ENCODE measurements at places on chromosomes 7 and 10.

DNA sequence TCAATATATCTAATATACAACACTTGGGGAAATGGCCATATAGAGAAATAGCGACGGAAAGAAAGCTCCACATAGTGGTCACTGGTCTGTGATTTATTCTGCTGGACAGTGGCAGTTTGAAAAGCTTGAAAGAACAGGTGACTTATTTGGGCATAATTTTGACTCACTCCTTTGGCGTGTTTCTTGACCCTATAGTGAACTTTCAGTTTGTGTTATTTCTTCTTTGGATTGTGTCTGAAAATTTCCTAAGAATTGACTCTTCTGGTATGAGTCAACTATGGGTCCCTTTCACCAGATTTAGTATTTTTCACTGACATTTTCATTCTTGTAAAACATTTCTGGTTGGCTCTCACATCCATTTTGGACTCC, 25.8 kb upstream of the IMMP2L start:
- no peak for DNase-seq

GRCh38 chr10:97059006-97059871, 126.5 kb downstream of the SLIT1 start:
- no peak for DNase-seq

DNA sequence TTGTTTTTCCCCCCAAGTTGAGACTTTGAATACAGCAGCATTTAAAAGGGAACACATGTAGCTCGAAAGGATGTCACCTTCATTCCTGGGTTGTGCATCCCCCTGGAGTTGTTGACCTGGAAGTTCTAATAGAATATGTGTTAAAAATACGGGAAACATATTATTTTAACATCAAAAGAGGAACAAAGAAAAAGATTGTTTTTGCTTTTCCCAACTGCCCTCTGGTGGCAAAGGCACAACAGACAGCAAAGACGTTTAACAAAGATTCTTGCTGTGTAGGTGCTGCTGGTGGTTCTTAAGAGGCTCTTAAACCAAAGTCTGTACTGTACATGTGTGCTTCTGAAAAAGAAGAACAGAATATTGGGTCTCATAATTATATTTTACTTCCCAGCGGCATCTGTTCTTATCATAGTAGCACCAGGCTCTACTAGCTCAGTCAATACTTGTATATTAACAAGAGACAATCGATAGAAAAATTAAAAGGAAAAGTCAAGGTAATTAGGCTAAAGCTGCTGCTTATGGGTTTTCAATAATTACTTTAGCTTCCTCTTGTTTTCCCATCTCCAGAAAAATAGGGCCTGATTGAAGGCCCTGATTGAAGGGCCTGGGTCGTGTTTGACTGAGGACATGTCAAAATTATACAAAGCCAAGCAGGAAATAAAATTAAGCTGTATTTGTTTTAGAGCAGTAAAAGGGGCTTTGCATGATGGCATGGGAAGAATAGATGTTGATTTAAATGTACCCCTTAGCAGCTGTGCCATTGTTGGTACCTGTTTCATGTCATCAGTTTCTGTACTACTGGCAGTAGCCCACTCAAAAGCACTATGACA, 384.2 kb upstream of the LRGUK start:
- DNase-seq, result no peak

GRCh38 chr7:20260223-20260622, 43.0 kb upstream of the MACC1 start:
- DNase-seq, result no peak

DNA sequence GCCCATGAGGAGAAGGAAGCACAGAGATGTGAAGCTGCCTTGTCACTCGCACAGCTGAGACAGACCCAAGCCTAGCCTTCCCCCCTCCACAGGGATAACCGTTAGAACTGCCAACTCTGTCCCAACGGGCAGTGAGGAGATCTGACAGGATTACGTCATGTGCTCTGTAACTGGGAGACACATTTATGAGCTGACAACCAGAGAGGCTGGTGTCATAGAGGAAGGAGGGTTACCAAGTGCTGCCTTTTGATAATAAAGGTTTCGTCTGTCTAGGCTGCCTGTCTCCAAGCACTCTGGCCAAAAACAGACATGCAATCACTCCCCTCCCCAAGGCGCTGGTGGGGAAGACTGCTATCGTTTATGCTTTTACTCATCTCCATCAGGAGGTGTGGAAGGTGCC, 165.9 kb downstream of the PLXNA4 start:
- DNase-seq, result no peak

DNA sequence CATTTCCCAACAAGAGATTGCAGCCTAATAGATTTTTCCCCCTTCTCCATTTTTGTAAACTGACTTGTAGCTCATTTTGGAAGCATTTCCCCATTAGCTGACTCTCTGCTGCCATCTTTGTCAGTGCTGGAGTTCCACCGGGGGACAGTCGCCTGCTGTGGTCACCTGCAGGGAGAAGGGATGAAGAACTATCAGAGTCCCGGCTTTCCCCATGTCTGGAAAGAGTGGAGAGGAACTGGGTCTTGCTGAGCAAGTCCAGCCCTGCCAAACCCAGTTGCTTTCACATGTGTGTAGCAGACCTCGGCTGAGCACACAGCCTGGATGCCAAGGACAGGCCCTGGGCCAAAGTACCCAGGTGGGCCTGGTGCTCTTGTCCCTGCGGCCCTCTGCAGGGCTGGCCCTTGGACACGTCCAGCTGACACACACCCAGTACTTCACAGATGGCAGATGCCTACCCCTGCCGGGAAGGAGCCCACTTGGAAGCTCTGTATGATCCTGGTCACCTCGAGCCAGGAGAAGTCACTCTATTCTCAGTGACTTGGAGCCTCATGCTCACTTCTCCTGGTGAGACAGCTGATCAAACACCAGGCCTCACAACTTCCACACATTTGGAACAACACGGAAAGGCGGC, 157.3 kb upstream of the NPVF start:
- no peak for DNase-seq

DNA sequence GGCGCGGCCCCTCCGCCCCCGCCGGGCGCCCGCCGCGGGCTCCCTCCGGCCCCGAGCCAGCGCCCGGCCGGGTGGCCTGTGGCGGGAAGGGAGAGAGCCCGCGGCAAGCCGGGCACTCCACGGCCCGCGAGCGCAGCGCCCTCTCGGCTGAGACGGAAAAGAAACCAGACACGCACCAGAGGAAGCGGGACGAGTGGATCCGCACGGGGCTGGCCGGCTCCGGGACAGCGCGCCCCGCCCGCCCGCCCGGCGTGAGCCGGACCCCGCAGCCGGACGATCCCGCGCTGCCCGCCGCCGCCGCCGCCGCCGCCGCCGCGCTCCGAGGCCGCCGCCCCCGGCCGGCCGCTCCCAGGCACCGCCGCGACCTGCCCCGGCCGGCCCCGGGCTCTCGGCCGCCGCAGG, 300 bp downstream of the ARHGAP21 start:
- DNase-seq, result no peak

DNA sequence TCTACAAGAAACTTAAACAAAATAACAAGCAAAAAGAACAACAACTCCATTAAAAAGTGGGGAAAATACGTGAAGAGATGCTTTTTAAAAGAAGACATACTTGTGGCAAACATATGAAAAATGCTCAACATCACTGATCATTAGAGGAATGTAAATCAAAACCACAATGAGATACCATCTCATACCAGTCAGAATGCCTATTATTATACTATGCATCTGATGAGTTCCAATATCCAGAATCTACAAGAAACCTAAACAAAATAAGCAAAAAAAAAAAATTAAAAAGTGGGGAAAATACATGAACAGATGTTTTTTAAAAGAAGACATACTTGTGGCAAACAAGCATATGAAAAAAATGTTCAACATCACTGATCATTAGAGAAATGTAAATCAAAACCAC, 29.6 kb upstream of the AKR1C3 start:
- no peak for DNase-seq
